ENCODE measurements at places on chromosomes 12 and 14.

GRCh38 chr14:68669603-68670358 lies 123.1 kb downstream of the ZFP36L1 start:
- no peak for DNase-seq

DNA sequence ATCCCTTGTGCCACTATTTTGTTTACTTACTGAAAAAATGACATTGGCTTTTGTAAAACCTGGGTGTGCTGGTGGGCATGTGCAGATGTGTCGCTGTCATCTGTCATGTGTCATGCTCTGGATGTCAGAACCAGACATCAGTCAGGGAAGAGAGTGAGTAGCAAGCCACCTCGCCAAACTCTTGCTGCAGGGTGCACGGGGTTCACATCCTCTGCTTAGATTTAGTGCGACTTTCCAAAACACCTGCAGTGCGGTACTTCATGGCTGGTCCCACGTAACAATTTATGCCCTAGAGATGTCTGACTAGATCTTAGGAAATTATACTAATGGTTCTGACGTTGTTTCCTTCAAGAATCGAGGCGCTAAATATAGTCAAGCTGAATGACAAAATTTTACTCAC lies 106.7 kb downstream of the CRADD start:
- no peak for DNase-seq

DNA sequence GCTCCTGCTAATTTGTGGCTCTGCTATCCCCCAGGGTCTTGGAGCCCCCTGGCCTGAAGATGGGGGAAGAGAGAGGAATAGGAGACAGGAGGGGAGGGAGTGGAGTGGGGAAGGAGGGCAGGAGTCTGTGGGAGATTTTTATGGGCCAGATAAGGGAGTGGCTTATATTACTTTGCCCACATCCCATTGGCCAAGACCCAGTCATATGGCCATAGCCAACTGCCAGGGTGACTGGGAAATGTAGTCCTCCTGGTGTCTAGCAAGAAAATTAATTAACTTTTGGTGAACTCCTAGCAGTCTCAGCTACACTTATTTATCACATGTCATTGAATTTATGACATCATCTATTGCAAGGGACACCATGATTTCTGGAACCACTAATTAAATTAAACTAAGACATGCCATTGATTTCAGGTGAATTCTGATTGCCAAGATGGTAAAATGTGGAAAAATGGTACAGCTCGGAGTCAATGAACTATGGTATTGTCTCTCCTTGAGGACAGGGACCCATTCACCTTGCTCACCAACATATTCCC lies 50.3 kb downstream of the ESRRB start:
- no peak for DNase-seq

GRCh38 chr12:125544960-125545359 lies 479.7 kb downstream of the AACS start:
- no peak for DNase-seq

DNA sequence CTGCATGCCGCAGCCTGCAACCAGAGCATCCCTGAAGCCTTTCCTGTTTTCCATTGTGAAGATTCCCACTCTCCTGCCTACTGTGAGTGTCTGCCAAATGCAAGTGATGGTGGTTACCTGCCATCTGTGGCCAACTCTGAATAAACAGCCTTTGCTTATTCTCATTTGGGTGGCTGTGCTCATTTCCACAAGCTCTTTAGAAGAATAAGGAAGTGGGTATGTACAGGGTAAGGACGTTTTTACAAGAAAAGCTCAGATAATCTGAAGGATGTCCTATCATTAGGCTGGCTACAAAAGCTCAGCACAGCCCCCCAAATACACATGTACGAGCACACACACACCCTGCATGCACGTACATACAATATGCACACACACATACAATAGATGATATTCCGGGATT lies 7.3 kb upstream of the RNASE1 start:
- DNase-seq = no peak

DNA sequence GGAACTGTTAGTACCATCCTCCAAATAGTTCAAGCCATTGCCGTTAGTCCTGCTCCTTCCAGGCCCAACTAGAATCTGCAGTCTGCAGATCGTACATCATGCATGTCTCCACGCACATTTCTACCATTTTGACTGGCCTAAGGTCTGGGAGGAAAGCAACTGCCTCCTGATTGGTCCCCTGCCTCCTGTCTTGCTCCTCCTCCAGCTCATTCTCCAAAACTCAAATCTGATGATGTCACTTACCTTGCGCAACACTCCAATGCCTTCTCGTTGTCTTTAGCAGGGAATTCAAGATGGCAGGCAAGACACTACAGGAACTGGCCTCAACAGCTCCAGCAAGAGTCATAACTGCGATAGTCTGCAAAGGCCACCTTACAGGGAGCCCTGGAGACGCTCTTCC lies 9.7 kb upstream of the HCAR1 start:
- no peak for DNase-seq

- DNase-seq = no peak
Observed at GRCh38 chr12:88665071-88665470, 84.8 kb upstream of the KITLG start.

GRCh38 chr14:63205044-63205575 lies 867 bp downstream of the RHOJ start:
- DNase-seq = no peak

- DNase-seq = no peak
Observed at GRCh38 chr12:121297435-121297991, 1.0 kb upstream of the CAMKK2 start.

DNA sequence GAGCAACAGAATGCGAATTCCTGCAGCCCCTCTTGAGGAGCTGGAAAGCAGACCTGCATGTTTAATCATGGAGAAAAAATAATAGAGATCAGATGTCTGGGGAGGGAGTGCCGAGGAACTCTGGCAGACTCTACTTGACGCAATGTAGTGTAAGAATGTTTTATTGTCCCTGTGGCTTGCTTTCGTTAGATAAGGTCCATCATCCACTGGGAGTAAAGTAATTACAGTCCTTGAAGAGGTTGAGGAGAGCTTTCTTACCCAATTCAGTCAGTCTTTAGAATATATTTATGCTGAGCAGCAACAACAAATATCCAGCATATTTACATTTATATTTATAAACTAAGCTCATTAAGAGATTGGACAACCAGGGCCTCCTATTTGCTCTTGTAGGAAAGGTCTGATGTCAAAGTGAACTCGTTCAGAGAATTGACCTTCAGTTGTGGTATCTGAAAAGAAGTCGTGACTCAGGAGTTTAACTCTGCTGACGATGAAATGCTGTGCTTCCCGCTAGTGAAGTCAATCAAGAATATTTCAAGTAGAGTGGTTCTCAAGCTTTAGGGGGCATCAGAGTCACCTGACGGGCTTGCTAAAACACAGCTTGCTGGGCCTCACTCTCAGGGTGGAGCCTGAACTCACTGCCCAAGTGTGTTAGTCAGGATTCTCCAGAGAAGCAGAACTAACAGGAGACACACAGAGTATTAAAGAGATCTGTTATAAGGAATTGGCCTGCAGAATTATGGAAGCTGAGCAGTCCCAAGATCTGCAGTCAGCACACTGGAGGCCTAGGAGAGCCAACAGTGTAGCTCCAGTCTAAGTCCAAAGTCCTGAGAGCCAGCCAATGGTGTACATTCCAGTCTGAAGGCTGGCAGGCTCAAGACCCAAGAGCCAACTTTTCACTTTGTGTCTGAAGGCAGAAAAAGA lies 139.3 kb upstream of the LMNTD1 start:
- no peak for DNase-seq

DNA sequence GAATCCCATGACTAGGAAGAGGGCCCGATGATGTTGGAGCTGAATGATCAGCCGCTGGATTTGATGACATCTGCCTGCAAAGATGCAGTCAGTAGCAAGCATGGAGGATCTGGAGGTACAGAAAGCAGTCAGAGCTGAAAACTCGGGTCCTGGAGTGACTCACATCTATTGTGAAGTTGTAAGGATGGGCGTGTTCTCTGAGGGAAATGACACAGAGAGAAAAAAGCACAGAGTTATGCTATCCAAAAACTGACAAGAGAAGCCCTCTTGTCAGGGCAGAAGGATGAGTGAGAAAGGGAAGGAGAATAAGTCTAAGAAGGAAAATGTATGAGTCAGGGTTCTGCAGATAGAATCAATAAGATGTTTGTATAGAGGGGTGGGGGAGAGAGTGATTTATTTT lies 380.4 kb upstream of the CCDC196 start:
- no peak for DNase-seq

DNA sequence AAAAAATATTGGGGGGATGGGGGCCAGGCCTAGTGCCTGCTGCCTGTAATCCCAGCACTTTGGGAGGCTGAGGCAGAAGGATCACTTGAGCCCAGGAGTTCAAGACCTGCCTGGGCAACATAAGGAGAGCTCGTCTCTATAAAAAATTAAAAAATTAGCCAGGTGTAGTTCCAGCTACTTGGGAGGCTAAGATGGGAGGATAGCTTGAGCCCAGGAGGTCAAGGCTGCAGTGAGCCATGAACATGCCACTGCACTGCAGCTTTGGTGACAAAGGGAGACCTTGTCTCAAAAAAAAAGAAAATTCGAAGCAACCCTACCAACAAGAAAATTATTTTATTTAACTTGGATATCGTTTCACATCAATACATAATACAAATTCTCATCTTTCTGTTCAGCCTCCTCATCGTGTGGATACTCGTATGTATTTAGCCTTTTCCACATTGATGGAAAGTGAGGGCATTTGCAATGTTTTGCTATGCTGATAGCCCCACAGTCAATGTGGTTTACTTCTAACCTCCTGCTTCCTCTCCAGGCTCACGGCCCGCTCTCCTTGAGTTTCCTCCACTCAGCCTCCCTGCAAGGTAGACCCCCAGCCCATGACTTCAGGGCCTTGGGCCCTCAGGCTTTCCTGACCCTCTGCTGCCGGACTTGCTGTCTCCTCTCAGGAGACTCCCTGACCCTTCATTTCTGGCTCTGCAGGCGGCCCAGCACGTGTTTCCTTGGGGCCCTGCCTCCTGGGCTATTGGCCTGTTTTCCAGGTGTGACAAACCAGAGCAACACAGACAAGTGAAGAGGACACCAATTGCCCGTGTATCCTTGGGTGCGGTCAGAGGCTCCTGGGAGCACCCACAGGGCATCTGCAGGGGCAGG lies 54.8 kb downstream of the NFKBIA start:
- no peak for DNase-seq

DNA sequence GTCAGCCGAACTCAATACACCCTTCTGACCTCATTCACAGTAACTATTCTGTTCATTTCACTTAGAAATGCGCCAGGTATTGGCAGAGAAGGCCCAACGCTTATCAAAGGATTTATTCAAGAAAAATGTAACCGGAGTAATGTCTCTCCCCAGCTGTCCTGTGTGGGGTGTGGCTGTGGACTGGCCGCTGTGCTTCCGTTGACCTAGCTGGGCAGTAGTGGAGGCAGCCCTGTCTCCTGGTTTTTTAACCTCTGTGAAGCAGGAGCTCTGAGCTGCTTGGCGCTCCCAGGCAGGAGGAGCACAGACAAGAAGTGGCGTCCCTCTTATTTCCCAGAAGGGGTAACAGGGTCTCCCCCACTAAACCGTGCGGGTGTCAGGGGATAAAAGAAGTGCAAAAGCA lies 85.2 kb downstream of the ESR2 start:
- DNase-seq = no peak

- no peak for DNase-seq
Observed at GRCh38 chr14:82388488-82388887, 854.8 kb upstream of the SEL1L start.

DNA sequence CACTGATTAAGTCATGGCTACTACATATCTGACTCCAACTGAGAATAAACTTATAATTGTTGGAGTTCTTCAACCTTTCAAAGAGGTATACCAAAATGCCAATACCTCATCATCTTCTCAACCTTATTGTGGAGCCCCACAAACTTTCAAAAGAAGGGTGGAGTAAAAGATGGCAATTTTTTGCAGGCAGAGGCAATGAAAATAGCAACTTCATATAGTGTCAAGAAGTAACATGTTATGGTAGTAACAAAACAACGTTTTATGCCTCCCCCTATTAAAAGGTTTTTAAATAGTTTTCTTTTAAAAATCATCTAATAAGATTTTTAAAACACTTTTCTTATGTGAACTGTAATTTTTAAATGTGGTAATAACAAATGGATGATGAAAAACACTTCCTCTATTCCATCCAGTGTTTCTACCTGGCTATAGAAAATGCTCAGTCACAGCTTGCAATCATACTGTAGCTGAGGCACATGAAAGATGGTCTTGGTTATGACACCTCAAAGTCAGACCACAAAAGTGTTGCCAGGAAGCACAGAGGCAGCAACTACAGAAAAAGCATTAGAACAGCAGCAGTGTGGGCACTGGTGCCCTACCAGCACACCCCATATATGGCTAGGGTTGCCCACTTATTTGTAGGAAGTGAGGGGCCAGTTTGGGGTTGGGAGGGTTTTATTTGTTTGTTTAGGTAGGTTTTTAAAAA lies 7.0 kb downstream of the PPP1R12A start:
- DNase-seq = no peak

DNA sequence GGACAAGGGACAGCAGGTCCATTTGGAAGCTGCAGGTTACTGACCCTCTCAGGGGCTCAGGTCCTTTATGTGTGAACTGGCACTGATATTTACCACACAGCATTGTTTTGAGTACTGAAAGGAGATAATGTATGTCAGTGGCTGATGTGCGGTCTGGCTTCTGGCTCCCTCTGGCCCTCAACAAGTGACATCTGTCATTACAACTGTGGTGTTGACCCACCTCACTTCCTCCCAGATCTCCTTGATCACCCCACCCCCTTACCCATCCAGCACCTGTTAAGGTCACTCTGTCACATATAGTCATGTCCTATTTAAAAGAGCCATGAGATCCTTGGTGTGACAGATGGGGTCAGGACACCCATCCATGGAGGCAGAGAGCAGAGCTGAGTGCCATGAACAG lies 22.7 kb upstream of the PRIMA1 start:
- DNase-seq = no peak

GRCh38 chr14:58598028-58598803 lies 39.5 kb upstream of the DACT1 start:
- DNase-seq = no peak

- no peak for DNase-seq
Observed at GRCh38 chr12:14956905-14957304, 4.5 kb downstream of the ARHGDIB start.

GRCh38 chr14:102795060-102795925 lies 18.0 kb downstream of the TRAF3 start:
- DNase-seq = no peak

- no peak for DNase-seq
Observed at GRCh38 chr14:76830556-76830955, 4.3 kb downstream of the LRRC74A start.

All from sciatic nerve (tissue), 2 donors.